ENCODE measurements at places on chromosomes 2 and 18. TPM values are rescaled to one million over a fixed set of nuclear protein-coding genes. Genes with fewer than 3 reads are reported as not detected.

The KCNF1 gene
- 0.56 TPM for total RNA-seq

The SLC30A3 gene
- under 0.01 TPM for total RNA-seq

The APCDD1 gene
- 0.83 TPM for total RNA-seq

The DTNA gene
- total RNA-seq, result 9.5 TPM

The RAB31 gene
- 28.9 TPM for total RNA-seq

The SP140 gene
- 1.4 TPM for total RNA-seq

The LYPD6 gene
- 0.90 TPM for total RNA-seq

The CHRNG gene
- total RNA-seq, result not detected

The ATP8B1 gene
- total RNA-seq, result 136 TPM

The FMNL2 gene
- total RNA-seq, result 10.9 TPM

The AOX1 gene
- 57.2 TPM for total RNA-seq

The THOC1 gene
- 27.2 TPM for total RNA-seq

The SP5 gene
- total RNA-seq, result not detected

The OTOF gene
- not detected for total RNA-seq

The RAD51AP2 gene
- total RNA-seq, result not detected

The VAMP5 gene
- total RNA-seq, result 27.8 TPM

The TMEM17 gene
- 1.3 TPM for total RNA-seq

The TDRD15 gene
- not detected for total RNA-seq

The ST6GAL2 gene
- not detected for total RNA-seq

The MDH1B gene
- 0.54 TPM for total RNA-seq

The TCF23 gene
- not detected for total RNA-seq

The INO80D gene
- total RNA-seq, result 5.0 TPM

The PLEKHH2 gene
- 1.7 TPM for total RNA-seq

The RAPH1 gene
- 13.1 TPM for total RNA-seq

The MZT2A gene
- 25.8 TPM for total RNA-seq

The UCN gene
- total RNA-seq, result not detected

The TEX44 gene
- not detected for total RNA-seq

The CCDC85A gene
- total RNA-seq, result 2.8 TPM

The ALLC gene
- not detected for total RNA-seq

The FER1L5 gene
- total RNA-seq, result 0.28 TPM

The EFR3B gene
- 0.90 TPM for total RNA-seq

The BIRC6 gene
- total RNA-seq, result 251 TPM

The GKN1 gene
- total RNA-seq, result not detected

The TANC1 gene
- 12.9 TPM for total RNA-seq

The ZC3H15 gene
- 22.9 TPM for total RNA-seq

The STPG4 gene
- total RNA-seq, result 0.28 TPM

The DSG1 gene
- not detected for total RNA-seq

The SGO2 gene
- 6.3 TPM for total RNA-seq

The MC5R gene
- total RNA-seq, result not detected

The KYNU gene
- total RNA-seq, result 2.9 TPM

The ALK gene
- not detected for total RNA-seq

The GLS gene
- total RNA-seq, result 279 TPM

The DSG4 gene
- not detected for total RNA-seq

The SLC23A3 gene
- 0.18 TPM for total RNA-seq

The ERICH2 gene
- not detected for total RNA-seq

The SLC14A1 gene
- total RNA-seq, result 21.7 TPM

The IL1F10 gene
- not detected for total RNA-seq

The ANTXR1 gene
- total RNA-seq, result 29.2 TPM

The POTEI gene
- total RNA-seq, result not detected

The CRYBA2 gene
- total RNA-seq, result not detected

The HIBCH gene
- total RNA-seq, result 15.6 TPM

The CDKL4 gene
- total RNA-seq, result not detected

The WDR7 gene
- total RNA-seq, result 23.3 TPM

The ERMN gene
- not detected for total RNA-seq
